ENCODE measurements at places on chromosomes 5 and 9.
A peak's percentile ranks its signal among the peaks of the same experiment; 100 is the strongest.

GRCh38 chr9:88571419-88571818 is 36.4 kb downstream of the NXNL2 start:
- DNase-seq, result no peak

DNA sequence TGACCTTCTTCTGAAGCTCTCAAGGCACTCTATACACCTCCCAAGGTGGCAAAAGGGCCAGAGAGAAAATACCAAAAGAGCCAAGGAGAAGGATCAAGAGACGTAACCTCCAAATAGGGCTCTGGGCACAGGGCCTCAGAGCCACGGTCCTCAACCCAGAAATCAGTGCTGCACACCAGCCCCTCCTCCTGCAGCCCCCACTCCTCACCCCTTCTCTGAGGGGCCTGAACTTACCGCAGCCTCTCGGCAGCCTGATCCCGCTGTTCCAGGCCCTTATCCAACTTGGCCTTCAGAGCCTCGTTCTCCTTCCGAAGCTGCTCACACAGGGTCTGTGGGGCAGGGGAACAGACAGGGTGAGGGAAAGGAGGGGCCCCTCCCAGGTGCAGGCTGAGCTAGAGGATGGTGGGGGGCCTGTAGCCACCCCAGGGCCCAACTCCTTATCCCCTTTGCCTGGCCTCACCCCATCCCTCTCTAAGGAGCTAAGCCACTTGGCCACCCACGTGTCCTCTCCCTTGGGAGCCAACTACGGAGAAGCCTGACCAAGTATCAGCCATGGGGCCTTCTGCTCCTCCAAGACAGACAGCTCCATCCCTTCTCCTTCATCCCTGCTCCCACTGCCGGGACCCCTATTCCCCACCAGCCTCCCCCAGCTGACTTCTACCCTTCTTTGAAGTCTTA is 28.8 kb downstream of the TNIP1 start:
- DNase-seq, result no peak

- peak; percentile 18 for DNase-seq
Observed at GRCh38 chr5:136109453-136110135, 23.1 kb upstream of the SMAD5 start.

GRCh38 chr5:83657807-83658525 is 62.7 kb downstream of the HAPLN1 start:
- no peak for DNase-seq

- DNase-seq, result peak; percentile 73
Observed at GRCh38 chr5:174311531-174312269, 266.2 kb downstream of the NSG2 start.

Data from hematopoietic multipotent progenitor cell treated with erythropoietin and hydrocortisone succinate and interleukin-3 and kit ligand, for 4 days (in vitro differentiated cells).